Stimulated activated CD8-positive, alpha-beta memory T cell treated with anti-CD3 and anti-CD28 coated beads, Interleukin-4, amount 100 ng/mL, for 4 hours (primary cell): ENCODE measurements at places on chromosomes 5 and 9.

DNA sequence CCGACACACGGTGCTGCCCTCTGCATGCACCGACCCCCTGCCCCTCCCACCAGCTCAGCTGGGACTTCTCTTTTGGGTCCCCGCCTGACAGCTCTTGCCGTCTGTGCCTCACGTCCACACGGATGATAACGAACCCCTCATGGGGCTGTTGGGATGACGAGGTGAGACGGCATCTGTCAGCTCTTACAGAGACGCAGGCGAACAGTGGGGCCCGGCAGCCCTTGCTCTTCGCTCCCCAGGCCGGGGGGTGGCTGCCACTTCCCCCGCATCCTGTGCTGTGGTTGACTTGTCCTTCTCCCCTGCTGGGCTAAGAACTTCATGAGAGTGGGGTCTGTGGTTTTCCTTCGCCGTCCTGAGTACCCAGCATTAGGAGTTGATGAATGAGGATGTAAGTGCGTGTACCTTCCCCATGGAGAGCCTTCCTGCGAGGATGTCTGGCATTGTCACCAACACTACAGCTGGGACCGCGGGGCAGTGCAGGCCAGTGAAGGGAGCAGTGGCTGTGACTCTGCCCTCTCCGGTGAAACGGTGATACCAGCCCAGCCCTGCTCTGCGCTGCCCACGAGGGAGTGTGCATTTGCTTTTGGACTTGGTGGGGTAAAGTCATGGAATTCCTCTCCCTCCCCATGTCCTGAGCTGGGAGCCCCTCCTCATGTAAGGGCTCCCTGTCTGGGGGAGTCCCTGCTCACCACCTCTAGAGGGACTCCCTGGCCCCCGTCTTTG, 23.2 kb downstream of the HK3 start:
- DNase-seq = no peak

DNA sequence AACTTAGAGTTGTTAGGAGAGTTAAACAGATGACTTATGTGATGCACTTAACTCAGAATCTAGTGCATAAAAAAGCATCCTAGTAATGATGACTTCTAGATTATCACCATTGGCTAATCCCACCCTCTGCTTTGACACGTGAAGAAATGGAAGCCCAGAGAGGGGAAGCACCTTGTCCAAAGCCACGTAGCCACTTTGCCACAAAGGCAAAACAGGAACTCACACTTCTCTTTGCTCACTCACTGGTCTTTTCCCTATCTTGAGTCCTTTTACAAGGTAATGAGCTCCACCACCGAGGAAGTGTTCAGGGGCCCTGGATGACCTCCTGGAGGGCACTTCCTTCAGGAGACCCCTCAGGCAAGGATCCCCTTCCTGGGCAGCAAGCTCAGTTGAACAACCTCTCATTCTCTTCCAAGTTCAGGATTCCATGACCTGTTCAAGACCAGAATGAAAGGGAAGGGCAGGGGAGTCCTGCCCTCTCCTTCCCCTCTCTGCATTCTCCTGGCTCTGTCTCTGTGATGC, 89.7 kb downstream of the HRH2 start:
- DNase-seq = no peak

- DNase-seq = no peak
These were observed 379.0 kb upstream of the GRAMD2B start for GRCh38 chr5:126044111-126044668.

GRCh38 chr9:134428559-134428958, 102.3 kb downstream of the RXRA start:
- no peak for DNase-seq

DNA sequence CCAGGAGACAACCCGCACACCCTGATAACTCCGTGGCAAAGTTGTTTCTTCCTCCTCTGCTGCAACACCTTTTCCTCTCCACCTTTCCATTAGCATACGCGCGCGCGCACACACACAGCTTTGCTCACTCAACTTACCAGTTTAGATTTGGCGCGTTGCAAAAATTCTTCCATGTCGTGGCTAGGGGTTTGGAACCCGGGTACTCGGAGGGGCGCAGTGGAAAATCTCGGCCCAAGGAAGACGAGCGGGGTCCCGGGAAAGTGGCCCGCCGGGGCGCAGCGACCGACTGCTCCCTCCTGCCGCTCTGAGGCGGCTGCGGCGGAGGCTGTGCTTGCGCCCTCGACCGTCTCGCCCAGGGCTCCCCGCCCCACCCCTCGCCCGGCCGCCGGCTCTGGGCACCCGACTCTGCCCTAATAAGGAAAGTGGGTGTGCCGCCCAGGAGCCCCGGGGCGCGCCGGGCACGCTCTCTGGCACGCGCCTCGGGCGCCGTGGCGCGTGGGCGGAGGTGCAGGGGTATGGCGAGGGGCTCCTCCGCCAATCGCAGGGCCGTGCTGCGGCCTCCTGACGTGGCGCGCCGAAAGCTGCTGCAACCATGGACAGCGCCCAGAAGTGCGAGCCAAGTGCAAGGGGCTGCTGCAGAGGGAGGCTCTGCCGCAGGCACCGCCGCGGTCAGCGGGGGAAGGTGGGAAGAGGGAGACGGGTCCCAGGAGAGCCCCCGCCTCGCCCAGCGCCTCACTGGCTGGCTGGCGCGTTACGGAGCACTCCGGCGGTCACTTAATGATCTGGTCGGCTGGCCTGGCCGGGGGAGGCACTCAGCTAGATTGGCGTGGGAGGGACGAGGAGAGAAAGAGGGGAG, at the start of gene PRUNE2:
Gene PRUNE2 (minus strand): TSS at position 324 of the 856 bp plus-strand sequence. CDS start 151 bp downstream, at position 173.
- DNase-seq = no peak

DNA sequence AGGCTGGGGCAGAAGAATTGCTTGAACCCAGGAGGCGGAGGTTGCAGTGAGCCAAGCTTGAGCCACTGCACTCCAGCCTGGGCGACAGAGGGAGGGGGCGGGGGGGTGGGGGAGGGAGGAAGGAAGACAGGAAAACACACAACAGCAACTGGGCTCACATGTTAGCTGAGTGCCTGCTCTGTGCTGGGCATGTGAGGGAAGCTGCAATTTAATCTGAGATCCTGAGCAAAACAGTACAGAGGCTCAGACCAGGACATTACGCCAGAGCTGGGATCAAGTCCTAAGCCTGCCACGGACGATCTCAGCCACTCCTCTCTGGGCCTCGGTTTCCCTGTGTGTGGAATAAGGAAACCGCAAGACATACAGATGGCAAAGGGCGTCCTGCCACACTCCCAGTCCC, 119.1 kb downstream of the VAV2 start:
- no peak for DNase-seq

GRCh38 chr5:10527281-10527950, 36.5 kb upstream of the ANKRD33B start:
- no peak for DNase-seq

DNA sequence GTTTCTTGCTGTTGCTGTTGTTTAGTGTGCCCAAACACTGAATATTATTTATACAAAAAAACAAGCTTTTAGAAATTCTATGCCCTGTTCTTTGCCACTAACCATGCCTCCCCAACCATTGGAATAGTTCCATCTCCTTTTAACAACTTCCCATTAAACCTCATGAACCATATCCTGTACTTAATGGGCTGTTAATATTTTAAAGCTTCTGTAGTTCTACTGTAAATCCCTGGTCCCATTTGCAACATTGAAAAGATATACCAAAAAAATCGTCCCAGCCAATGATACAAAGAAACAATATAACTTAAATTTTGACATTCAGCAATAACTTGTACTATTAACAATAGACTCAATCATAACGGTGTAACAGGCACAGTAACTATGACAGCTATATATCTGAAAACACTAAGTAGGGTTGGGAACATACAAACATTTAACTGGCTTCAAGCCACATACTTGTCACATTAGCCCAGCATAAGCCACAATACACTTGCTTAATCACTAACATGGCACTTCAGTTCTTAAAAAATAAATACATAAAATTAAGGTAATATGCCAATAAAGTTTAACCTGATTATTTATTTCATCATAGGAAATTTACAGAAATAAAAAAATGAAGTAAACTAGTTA, 86.1 kb downstream of the ADAMTS6 start:
- no peak for DNase-seq

GRCh38 chr9:83062651-83063527, at the start of gene RASEF:
TSS of gene RASEF (minus strand) at chr9:83063142. CDS start at chr9:83062867, 275 bp downstream.
- DNase-seq = no peak

GRCh38 chr5:163596608-163597315, 91.3 kb downstream of the MAT2B start:
- DNase-seq = no peak

DNA sequence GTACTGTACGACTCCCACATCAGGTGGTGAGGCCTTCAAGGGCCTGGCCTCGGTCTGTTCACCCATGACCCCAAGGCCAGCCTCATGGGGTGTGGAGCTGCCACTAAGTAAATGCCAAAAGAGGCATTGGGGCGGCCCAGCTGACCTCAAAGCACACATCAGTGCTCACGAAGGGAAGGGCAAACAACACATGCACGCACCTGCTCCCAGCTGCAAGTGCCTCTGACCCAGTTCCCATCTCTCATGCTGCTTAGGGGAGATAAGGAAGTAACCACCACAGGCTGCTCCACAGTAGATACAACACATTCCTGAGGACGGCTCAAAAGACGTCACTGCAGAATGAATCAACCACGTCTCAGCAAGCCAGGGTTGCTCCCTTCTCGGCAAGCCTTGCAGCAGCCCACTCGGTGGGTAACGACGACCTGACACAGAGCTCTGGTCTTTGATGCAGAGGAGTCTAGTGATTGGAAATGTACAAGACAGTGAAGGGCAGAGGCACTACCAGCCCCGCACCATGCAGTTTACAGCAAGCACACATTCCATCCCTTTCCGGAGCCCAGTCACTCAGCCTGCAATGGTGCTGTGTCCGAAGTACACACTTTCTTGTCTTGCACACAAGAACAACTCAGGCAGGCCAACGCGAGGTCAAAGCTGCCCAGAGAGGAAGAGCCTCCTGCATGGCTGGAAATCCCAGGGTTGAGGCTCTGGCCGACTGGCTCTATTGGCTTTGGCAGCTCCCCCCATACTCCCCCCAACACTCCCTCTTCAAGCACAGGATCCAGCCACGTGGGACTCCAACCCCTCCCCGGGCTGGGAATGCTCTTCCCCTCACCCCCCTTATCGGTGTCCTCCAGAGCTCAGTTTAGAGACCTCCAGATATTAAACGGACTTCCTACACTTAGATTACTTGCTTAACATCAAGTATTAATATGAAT, 31.8 kb downstream of the FABP6 start:
- DNase-seq = no peak

DNA sequence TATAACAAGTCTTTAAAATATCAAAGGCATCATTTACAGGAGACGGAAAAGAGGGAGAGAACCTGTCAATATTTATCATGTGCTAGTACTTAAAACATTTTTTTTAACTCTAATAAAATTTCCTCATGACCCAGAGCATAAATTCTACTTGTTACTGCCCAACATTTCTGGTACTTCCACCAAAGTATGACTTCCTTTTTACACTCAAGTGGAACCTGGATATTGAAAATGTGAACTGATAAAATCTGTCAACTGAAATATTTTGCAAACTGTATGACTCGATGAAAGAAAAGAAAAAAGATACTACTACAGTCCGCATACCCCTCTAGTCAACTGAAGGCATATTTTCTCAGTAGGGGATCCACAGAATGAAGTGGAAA, 37.1 kb downstream of the FAM13B start:
- no peak for DNase-seq

DNA sequence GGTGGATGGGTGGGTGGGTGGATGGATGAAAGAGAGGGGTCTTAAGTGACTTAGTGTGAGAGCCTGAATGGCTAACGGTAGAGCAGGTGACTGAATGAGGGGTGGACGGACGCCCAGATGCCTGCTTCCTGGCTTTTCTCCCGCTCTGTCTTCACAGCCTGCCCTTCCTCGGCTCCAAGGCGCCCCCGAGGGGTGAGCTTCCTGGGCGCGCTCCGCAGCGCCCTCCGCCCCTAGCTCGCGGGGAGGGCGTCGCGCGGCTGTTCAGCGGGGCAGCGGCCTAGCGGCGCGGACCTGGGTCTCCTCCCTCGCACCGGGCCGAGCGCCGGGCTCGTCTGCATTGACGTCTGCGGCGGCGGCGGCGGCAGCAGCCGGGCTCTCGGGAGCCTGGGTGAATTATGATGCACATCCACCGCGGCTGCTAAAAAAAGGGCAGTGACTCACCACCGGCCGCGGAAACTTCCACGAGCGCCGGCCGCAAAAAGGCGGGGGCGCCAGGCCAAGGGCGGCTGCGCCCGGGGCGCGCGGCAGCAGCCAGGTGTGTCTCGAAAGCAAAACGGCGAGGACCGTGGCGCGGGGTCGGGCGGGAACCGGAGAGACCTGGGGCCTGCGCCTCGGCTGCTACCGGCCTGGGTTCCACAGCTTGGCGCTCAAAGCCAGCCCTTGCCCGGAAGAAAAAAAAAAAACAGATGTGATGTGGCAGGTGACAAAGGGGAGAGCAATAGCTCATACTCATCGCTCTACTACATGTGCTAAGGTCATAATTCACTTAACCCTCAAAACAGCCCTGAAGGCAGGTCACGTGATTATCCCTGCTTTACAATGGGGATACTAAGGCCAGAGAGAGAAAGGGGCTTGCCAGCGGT, 143.0 kb upstream of the ADRA1B start:
- DNase-seq = peak; percentile 46

DNA sequence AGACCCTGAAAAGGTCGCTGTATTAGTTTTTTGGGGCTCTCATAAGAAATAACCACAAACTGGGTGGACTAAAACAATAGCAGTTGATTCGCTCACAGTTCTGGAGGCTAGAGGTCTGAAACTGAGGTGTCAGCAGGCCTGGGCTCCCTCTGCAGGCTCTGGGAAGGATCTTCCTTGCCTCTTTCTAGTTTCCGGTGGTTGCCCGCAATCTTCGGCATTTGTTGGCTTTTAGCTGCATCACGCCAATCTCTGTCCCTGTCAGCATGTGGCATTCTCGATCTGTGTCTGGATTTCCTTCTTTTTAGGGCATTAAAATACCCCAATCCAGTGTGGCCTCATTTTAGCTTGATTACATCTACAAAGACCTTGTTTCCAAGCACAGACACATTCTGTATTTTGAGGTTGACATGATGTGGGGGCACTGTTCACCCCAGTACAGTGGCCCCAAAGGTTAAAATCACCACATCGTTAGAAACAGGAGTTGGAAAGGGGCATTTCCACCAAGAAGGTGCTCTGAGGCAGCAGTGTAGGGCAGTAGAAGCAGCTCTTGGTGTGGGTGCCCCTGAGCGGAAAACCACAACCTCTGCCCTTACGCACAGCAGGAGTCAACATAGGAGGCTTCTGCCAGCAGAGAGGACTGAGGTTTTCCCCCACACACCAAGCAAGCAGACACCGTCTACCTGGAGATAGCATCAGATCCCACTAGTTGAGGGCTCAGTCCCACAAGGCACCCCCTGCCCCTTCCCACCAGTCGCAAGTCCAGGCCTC, 13.5 kb downstream of the ZNF79 start:
- DNase-seq = no peak
